Muscle of leg (tissue), 16 donors: ENCODE measurements at places on chromosomes 4 and X.

GRCh38 chr4:110637408-110638088 lies 14.7 kb upstream of the PITX2 start:
- DNase-seq = no peak

DNA sequence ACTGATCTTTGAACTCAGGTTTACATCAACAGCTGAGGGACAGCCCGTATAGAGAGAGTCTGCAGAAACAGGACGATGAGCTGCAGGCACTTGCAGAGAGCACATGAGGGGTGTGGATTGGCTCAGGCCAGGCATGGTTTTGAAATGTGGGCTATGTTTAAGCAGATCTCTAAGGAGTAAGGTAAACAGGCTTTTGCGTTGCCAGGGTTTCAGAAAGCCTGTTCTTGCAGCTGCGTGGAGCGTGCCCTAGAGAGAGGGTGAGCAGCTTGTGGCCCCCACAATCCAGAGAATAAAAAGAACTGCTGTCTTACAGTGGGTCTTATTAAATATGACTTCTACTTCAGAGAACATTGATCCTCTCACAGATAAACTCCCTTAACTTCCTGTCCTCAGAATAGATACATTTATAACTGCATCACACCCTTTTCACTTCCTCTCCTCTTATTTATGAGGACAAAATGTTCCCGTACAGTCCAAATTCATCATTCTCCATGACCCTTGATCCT lies 64.1 kb downstream of the TMA16 start:
- DNase-seq = no peak

DNA sequence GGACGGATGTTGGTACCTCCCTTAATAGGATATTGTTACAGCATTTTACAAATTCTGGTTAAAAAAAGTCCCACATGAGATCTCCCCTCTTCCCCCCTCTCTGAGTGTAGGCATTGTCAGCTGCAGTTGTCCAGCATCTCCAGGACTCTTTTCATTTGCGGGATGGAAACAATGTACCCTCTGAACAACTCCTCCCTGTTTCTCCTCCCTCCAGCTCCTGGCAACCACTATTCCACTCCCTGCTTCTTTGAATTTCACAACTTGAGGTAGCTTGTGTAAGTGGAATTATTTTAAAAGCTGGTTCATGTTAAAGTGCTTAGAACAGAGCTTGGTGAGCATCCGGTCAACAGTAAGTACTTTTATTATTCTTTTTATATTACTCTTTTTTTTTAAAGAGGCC lies 69.8 kb downstream of the TBL1X start:
- peak; percentile 58 for DNase-seq

DNA sequence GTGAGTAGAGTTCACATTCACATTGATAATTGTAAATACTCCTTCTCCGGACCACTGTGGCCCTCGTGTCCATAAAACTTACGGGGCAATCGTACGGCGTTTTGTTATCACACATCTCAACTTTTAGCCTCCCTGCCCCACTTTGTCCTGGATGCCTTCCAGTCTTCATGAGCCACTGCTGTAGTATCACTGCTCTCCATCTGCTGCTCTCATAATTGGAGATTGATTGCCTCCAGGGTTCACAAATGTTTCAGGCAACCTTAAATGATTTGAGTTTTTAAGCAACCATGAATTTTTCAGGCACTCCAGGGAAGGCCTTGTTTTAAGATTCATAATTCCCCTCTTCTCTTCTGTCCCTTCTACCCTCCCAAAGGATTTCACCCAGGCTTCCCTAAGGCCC lies 28.4 kb downstream of the ALPK1 start:
- no peak for DNase-seq

DNA sequence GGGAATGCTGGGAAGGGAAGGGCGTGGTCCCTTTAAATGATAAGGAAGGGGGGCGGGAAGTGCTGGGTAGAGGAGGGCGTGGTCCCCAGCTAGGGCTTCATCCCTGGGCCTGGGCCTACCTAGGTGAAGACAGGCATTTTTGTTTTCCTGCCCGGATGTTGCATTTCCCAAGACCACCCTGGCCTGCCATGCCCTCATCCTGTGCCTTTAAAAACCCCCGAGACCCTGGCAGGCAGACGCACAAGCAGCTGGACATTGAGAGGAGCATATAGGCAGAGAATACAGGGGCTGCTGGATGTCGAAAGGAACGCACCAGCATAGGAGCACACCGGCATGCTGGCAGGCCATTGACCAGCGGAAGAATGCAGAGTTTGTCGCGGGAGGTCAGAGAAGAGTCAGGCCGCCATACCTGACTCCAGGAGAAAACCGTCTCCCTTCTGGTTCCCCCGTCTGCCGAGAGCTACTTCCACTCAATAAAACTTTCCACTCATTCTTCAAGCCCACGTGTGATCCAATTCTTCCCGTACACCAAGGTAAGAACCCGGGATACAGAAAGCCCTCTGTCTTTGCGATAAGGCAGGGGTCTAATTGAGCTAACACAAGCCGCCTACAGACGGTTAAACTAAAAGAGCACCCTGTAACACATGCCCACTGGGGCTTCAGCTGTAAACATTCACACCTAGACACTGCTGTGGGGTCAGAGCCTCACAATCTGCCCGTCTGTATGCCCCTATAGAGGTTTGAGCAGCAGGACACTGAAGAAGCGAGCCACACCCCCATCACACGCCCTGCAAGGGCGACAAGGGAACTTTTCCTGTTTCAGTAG lies 2.9 kb upstream of the AGA start:
- DNase-seq = no peak

GRCh38 chr4:183783991-183784553 lies 121.0 kb upstream of the STOX2 start:
- DNase-seq = peak; percentile 97

GRCh38 chrX:47644557-47645091 lies 5.7 kb downstream of the ELK1 start:
- peak; percentile 17 for DNase-seq

DNA sequence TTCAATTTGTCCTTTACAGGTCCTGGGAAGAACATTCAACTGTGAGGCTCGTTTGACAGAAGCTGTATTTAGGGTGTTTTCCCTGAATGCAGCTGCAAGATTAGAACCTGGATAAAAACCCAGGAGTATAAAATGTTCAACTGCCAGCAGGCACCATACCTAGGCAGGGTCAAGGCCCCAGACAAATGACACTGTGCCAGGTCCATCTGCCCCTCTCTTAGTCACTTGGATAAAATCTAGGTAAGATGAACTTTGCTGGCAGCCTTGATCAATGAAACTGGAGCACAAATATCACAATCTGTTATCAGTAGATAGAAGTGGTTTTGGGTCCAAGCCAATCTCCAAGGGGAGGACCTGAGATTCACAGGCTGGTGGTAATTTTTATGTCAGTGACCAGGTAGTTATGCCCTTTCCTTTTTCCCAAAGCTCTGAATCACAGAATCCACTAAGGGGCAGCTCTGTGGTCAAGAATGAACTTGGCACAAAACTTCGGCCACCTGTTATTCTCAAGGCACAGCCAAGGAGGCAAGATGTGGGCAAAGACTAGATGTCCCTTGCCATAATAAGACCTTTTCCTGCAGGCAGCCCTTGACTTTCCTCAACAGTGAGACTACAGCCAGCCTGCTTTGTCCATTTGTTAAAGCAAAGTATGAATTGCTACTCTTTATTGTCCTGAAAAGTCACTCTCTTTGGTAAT lies 501.0 kb downstream of the PPARGC1A start:
- peak; percentile 21 for DNase-seq

GRCh38 chr4:40369437-40370274 lies 34.5 kb downstream of the CHRNA9 start:
- no peak for DNase-seq

DNA sequence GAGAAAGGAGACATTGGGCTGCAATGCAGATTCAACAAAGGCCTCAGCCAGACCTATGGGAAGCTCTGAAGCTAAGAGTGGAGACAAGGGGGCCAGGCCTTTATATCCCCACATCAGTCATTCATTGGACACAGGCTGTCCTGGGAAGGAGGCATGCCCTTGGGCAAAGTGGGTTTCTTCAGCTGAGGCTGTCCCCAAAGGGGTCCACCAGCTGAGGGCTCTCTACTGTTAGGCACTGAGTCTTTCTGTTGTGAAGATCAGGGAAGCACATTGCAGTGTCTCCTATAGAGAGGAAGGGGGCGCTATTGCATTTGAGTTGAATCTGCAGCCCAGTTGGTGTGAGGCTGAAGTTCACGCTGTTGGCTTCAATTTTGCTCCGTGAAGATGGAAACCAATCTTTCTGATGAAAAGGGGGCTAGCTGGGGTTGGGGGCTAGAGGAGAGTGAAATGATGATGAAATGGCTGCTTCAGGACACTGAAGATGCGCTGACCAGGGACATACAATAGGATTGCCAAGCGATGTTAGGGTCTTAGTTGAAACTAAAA lies 48.0 kb downstream of the SLC25A5 start:
- DNase-seq = peak; percentile 77

DNA sequence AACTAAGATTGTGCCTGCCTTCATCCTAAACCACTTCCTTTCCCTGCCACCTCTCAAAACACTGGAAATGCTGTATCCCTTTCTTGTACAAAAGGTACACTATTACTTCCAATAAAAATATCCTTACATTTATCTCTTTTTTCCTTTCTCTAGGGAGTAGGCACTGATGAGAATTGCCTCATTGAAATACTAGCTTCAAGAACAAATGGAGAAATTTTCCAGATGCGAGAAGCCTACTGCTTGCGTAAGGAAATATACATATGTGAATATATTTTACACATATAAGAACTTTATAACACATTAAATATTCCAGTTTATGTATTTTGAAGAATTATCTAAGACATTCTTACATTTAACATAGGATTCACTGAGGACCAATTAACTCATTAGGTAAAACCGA lies 71.7 kb downstream of the ANXA10 start:
- peak; percentile 6 for DNase-seq
